ENCODE measurements at places on chromosomes 16 and 17. TPM values are rescaled to one million over a fixed set of nuclear protein-coding genes. Genes with fewer than 3 reads are reported as not detected.

The CDC42EP4 gene
- 1.1 TPM for total RNA-seq

The NPIPB9 gene
- 4.6 TPM for total RNA-seq

The MYH8 gene
- total RNA-seq = not detected

The FOXN1 gene
- total RNA-seq = not detected

The NOG gene
- total RNA-seq = 0.16 TPM

The C16orf87 gene
- 15.8 TPM for total RNA-seq

The FAM171A2 gene
- 0.35 TPM for total RNA-seq

The SPIRE2 gene
- 1.9 TPM for total RNA-seq

The CNTNAP1 gene
- 0.43 TPM for total RNA-seq

The SLC5A2 gene
- total RNA-seq = 0.91 TPM

The CA7 gene
- not detected for total RNA-seq

The TVP23A gene
- not detected for total RNA-seq

The CUEDC1 gene
- total RNA-seq = not detected

The SLFN14 gene
- total RNA-seq = not detected

The TEKT1 gene
- total RNA-seq = not detected

The CCL17 gene
- total RNA-seq = not detected

The PLCG2 gene
- 5.7 TPM for total RNA-seq

The CBFA2T3 gene
- total RNA-seq = 0.76 TPM

The PRR15L gene
- total RNA-seq = not detected
